ENCODE measurements at places on chromosomes 4 and X.
A peak's percentile ranks its signal among the peaks of the same experiment; 100 is the strongest.

- peaks cover 4% of the 10 kb centered on the region for H3K4me1 ChIP-seq
- no peak overlapping the region for H3K4me3 ChIP-seq
- DNase-seq: no peak
- H3K36me3 ChIP-seq: no peaks in the 10 kb centered on the region
Observed at GRCh38 chr4:148270630-148271029, 171.6 kb downstream of the NR3C2 start.

DNA sequence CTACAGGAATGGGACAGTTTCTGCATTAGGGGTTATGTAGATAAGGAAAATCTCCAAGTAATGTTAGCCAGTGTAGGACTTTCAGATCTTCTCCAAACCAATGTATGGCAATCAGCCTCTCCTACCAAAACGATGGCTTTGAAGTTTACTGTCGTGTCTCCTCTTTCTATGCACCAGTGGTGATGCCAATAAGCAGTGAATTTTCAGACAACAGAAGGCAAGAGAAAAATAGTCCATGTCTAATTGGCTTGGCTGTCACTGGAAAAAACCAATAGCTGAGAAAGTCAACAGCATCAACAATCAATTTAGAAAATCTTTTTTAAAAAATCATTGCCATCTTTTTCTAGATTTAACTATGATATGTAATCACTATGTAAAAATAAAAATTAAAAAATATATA lies 35.0 kb downstream of the LIMCH1 start:
- H3K36me3 ChIP-seq: no peaks in the 10 kb centered on the region
- no peaks in the 10 kb centered on the region for H3K27me3 ChIP-seq
- no peak for DNase-seq
- no peak overlapping the region for H3K27ac ChIP-seq
- no peaks in the 10 kb centered on the region for H3K4me1 ChIP-seq

- no peak for DNase-seq
- H3K27ac ChIP-seq: no peak overlapping the region
- H3K36me3 ChIP-seq: no peaks in the 10 kb centered on the region
Observed at GRCh38 chr4:55933611-55934010, 15.1 kb upstream of the CEP135 start.

- no peak for DNase-seq
- H3K27ac ChIP-seq: no peak overlapping the region
- no peak overlapping the region for H3K4me3 ChIP-seq
Observed at GRCh38 chr4:76800902-76801301, 97.0 kb downstream of the SOWAHB start.

- H3K36me3 ChIP-seq: no peaks in the 10 kb centered on the region
- H3K27ac ChIP-seq: no peak overlapping the region
- no peak for DNase-seq
- H3K4me3 ChIP-seq: no peak overlapping the region
- H3K4me1 ChIP-seq: peaks cover 16% of the 10 kb centered on the region
- no peaks in the 10 kb centered on the region for H3K27me3 ChIP-seq
Observed at GRCh38 chrX:67558267-67558666, 14.4 kb downstream of the AR start.

DNA sequence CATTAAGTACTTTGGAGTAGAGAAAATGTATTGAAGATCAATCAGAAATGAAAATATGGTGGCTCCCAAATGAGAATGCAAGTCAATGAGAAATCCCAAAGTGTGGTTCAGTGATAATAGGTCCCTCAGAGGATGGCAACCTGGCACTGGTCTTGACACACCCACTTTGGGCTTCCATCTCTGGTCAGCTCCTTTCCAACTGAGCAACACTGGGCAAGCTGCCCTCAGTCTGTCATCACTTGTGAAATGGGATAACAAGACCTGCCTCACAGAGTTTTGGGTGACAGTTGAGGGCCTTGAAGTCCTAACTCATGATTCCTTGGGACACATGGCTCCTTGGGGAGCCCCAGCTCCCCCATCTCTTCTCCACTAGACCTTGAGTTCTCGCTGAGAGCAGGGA lies 29.0 kb upstream of the MAMLD1 start:
- H3K4me3 ChIP-seq: no peak overlapping the region
- no peak for DNase-seq
- H3K27me3 ChIP-seq: no peaks in the 10 kb centered on the region
- no peak overlapping the region for H3K27ac ChIP-seq
- H3K4me1 ChIP-seq: no peaks in the 10 kb centered on the region
- no peaks in the 10 kb centered on the region for H3K36me3 ChIP-seq

GRCh38 chr4:39713691-39714090 lies 15.8 kb downstream of the UBE2K start:
- no peaks in the 10 kb centered on the region for H3K36me3 ChIP-seq
- no peak overlapping the region for H3K4me3 ChIP-seq
- H3K27me3 ChIP-seq: no peaks in the 10 kb centered on the region
- no peak for DNase-seq
- peaks cover 1% of the 10 kb centered on the region for H3K4me1 ChIP-seq

DNA sequence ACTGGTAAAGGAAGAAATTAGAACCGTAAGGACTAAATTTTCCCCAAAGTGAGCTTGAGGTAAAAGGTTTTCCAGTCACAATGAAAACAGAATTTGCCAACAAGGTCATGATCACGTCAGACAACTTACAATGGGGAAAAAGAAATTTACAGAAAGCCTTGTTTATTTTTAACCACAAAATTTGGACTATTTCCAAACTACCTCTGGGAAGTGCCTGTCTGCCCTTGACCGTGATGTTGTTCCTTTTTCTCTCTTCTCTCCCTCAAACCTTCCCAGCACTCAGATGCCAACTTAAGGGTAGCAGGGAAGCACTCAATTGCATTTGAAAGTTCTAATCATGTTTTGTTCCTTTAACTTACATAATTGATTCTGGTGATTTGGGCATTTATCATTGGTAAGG lies 32.5 kb downstream of the MEPE start:
- H3K27ac ChIP-seq: peak overlapping the region; percentile 37
- no peak overlapping the region for H3K4me3 ChIP-seq
- H3K4me1 ChIP-seq: peaks cover 2% of the 10 kb centered on the region
- H3K27me3 ChIP-seq: no peaks in the 10 kb centered on the region
- no peaks in the 10 kb centered on the region for H3K36me3 ChIP-seq
- DNase-seq: no peak

DNA sequence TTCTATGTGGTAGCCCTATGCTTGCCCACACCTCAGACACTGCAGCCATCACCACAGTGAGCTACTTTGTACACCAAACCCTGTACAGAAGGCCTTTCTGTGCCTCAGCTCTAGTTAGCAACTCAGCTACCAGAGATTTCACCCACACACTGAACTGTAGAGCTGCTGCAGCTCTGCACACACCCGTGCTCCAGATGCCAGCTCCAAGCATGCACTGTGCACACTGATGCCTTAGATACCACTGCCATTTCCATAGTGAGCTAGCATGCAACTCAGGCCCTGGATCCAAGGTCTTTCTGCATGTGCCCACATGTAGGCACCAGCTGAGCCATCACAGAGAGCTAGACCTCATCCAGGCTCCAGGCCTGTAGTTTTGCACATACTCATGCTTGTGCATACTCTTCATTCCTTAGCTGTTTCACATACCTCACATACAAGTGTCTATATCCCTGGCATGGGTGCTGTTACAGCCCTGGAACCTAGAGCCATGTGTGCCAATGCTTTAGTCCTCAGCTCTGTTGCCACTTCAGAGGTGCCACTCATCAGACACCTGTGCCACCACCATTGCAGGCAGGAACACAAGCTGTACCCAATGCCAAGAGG lies 423.5 kb upstream of the NDST3 start:
- no peak for DNase-seq
- H3K4me1 ChIP-seq: no peaks in the 10 kb centered on the region
- no peak overlapping the region for H3K27ac ChIP-seq
- no peaks in the 10 kb centered on the region for H3K36me3 ChIP-seq

DNA sequence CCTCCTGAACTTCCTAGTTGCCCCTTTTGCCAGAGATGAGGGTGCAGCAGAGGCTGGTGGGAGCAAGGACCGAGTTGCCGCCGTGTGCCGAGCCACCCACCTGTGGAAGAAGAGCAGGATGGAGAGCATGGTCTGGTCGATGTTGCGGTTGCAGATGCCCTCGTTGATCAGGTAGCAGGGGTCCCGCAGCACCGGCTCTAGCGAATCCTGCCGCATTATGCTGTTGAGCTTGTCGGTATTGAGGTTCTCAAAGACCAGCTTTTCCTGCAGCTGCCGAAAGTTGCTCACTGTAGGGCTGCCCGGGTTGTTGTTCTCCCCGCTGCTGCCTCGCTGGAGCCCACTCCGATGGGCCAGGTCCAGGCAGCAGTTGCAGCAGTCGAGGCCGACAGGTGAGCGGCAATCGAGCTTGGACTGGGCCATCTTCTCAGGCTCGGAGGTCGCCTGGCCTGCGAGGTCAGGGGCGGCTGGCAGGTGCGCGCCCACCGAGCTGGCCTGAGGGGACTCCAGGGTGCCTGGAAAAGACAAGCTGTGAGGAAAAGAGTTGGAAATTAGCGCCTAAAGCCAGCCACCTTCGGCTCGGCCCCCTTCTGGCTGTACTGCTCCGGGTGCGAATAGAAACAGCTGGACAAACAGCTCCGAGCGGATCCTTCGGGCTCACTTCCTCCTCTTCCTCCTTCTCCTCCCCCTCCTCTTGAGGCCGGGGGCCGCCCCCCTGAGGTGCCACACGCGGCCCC lies 420 bp downstream of the TSC22D3 start:
- no peak for DNase-seq
- peak overlapping the region; percentile 66 for H3K4me3 ChIP-seq
- peak overlapping the region; percentile 13 for H3K27ac ChIP-seq
- no peaks in the 10 kb centered on the region for H3K27me3 ChIP-seq
- H3K4me1 ChIP-seq: peaks cover 10% of the 10 kb centered on the region
- H3K36me3 ChIP-seq: no peaks in the 10 kb centered on the region

- H3K4me3 ChIP-seq: no peak overlapping the region
- H3K27me3 ChIP-seq: no peaks in the 10 kb centered on the region
- H3K36me3 ChIP-seq: no peaks in the 10 kb centered on the region
- H3K27ac ChIP-seq: no peak overlapping the region
- no peak for DNase-seq
Observed at GRCh38 chr4:170017252-170017651, 8.9 kb downstream of the MFAP3L start.

DNA sequence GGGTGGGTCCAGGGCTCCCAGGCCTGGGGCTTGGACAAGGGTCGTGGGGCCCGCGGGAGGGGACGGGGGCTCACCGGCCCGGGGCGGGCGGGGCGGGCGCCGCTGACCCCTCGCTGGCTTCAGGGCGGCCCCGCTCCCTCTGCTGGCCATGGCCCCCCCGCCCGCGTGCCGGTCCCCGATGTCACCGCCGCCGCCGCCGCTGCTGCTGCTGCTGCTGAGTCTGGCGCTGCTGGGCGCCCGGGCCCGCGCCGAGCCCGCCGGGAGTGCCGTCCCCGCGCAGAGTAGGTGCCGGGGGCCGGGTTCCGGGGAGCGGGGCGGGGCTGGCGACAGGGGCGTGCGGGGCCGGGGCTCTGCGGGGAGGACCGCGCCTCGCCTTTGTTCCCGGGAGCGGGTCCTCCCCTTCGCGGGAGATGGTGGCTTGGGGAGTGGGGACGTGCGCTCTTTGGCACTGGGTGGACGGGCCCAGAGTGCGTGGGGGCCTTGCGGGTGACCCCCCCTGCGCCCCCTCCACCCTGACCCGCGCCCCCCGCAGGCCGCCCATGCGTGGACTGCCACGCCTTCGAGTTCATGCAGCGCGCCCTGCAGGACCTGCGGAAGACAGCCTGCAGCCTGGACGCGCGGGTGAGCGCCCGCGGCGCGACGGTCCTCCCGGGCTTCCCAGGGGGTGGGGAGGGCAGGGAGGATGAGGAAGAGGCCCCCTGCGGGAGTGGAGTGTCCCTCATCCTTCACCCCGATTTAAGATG lies 16.8 kb upstream of the NAT8L start:
- no peak overlapping the region for H3K27ac ChIP-seq
- no peaks in the 10 kb centered on the region for H3K36me3 ChIP-seq
- peaks cover 9% of the 10 kb centered on the region for H3K4me1 ChIP-seq
- H3K4me3 ChIP-seq: peak overlapping the region; percentile 85
- peak; percentile 33 for DNase-seq

- no peaks in the 10 kb centered on the region for H3K36me3 ChIP-seq
- H3K4me1 ChIP-seq: no peaks in the 10 kb centered on the region
- no peaks in the 10 kb centered on the region for H3K27me3 ChIP-seq
- H3K27ac ChIP-seq: no peak within 1 kb of the TSS
- no peak for DNase-seq
Observed at GRCh38 chr4:119135721-119136121, at the start of gene MYOZ2. Gene MYOZ2 (plus strand): TSS chr4:119135832. CDS start chr4:119136526, 694 bp downstream.

- H3K4me1 ChIP-seq: peaks cover 7% of the 10 kb centered on the region
- H3K4me3 ChIP-seq: no peak overlapping the region
- no peaks in the 10 kb centered on the region for H3K36me3 ChIP-seq
Observed at GRCh38 chr4:15547392-15547791, 77.7 kb downstream of the CC2D2A start.

- H3K27me3 ChIP-seq: no peaks in the 10 kb centered on the region
- no peak overlapping the region for H3K4me3 ChIP-seq
- no peaks in the 10 kb centered on the region for H3K36me3 ChIP-seq
- no peaks in the 10 kb centered on the region for H3K4me1 ChIP-seq
- H3K27ac ChIP-seq: no peak overlapping the region
- DNase-seq: no peak
Observed at GRCh38 chrX:130975947-130976346, 72.9 kb upstream of the ENOX2 start.

DNA sequence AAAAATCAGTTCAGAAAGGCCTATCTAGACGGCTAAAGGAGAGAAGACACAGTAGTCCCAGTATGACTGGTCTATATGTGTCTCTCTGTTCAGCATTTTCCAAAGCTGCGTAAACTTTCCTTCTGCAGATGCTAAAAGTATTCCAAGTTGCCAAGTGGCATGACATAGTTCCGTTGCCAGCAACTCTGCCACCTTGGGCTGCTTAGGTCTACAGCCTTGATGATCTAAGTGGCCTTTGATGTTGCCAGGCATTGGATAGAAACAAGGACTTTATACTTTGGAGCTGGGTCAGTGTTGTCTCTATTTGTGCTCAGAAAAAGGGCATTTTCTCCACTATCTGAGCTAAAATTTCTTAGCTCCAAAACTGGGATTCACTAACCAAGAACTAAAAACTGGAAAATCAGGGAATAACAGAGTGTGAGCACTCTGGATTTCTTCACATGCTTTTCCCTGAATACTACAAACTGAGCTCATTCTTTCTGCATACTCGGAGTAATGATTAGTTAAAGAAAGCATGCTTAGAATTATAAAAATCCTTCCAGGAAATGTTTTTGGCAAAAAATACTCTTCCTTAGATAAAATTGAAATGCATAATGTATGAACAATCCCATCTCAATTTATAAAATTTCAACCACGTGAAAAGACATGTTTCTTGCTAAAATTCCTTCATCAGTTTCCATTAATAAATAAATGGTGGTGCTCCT lies 191.4 kb downstream of the ADAMTS3 start:
- no peaks in the 10 kb centered on the region for H3K27me3 ChIP-seq
- H3K27ac ChIP-seq: no peak overlapping the region
- DNase-seq: no peak
- no peaks in the 10 kb centered on the region for H3K4me1 ChIP-seq
- H3K4me3 ChIP-seq: no peak overlapping the region
- H3K36me3 ChIP-seq: no peaks in the 10 kb centered on the region
